ENCODE measurements at places on chromosomes 7 and 10.

- no peak for DNase-seq
Observed at GRCh38 chr7:157177983-157178381, 39.3 kb downstream of the UBE3C start.

DNA sequence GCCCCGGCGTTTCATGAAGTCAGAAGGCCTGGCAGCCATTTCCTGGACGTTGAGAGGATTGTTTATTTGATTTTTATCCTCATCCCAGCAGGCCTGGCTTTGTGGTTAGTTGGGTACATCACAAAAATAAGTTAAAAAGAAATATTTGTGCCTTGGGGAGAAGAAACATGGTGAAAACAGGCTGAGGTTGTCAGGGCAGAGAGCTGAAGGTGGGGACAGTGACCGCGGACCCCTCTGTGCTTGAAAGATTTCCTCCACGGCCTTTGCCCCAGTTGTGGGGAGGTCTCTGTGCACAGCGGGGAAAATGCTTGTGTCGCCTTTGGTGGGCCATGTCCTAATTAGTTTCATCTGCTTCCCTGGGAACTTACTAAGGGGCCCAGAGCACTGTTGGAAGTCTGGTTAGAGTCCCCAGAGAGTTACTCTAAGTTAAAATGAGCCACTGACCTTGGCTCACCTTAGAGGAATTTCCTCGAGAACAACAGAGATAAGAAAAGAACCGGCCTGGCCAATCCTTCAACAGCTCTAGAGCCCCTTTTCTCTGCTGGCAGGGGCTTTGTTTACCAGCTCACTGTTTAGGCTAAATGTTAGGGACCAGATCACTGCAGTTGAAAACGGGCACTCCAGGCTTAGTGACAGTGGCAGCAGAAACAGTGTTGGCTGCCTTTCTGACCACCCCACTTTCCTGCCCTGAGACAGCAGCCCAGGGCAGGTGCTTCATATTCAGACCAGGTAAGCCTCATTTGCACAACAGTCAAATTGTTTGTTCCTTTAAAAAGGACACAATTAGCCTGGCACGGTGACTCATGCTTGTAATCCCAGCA, 37.9 kb downstream of the CRCP start:
- DNase-seq, result no peak

- DNase-seq, result no peak
Observed at GRCh38 chr10:93701866-93702209, 554 bp downstream of the FRA10AC1 start.

DNA sequence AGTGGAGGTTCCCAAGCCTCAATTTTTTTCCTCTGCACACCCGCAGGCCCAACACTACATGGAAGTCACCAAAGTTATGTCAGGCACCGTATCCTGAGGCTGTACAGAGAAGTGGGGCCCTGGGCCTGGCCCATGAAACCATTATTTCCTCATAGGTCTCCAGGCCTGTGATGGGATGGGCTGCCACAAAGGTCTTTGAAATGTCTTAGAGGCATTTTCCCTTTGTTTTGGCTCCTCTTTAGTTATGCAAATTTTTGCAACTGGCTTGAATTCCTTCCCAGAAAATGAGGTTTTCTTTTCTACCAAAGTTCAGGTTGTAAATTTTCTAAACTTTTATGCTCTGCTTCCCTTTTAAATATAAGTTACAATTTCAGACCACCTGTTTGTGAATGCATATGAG, 365.2 kb downstream of the HGF start:
- DNase-seq, result no peak

- DNase-seq, result no peak
Observed at GRCh38 chr10:95664543-95664942, 8.0 kb upstream of the ALDH18A1 start.

DNA sequence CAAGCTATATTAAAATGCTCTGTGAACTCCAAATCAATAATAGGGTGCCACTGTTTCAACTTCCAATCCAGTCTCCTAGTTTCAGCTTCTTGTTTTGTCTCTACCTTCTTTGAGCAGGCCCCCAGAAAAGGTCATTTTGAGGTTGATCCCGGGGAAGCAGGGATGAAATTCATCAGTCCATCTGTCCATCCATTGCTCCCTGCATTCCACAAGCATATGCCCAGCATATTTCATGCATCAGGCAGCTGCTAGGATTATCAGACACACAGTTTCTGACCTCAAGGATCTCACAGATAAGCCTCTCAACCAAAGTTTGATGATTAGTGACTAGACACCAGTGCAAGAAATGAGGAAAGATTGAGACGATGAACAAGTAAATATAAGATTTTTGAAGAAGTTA, 186.6 kb upstream of the PDE1C start:
- DNase-seq, result no peak

GRCh38 chr7:126776498-126776897, 476.2 kb downstream of the GRM8 start:
- no peak for DNase-seq

- DNase-seq, result no peak
Observed at GRCh38 chr7:38306914-38307313, 33.5 kb upstream of the TARP start.

DNA sequence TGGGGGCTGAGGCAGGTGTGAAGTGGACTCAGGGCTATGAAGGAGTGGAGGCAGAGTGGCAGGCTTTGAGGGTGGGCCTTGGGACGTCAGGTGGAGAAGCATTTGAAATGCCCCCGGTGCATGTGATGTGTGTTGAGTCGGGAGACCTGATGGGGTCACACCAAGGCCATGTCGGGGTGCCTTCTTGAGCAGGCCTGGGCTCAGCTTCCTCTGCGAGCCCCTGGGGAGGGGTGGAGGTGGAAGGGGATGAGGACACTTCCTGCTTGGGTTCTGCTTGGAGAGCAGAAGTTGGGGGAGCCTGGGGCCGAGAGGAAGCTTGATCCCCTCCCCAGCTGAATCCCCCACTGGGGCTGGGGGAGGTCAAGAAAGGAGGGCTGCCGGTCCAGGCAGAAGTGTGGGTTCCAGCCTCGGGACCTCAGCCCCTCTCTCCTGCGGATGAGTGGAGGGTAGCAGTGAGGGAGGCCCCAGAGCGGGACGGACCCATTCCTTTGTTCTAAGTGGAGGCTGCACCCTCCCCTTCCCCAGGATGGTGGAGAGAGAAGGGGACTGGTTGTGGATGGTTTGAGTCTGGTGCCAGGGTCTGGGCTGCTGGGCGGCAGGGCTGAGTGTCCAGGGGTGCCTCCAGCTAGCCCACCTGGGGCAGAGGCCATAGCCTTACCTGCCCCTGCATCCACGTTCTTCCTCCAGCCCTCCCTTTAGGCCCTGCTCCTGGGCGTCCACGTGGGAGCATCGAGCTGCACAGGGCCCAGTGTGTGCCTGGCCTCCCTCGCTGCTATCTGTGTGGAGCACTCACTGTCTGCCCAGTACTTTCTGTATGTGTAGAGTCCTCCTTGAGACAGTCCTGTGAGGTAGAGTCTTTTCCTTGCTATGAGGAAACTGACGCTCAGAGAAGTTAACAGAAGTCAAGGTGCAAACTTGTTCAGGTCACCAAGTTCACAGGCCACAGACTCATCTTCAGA, 36.7 kb downstream of the PRF1 start:
- no peak for DNase-seq

- DNase-seq, result no peak
Observed at GRCh38 chr10:78222096-78222790, 188.6 kb downstream of the RPS24 start.

GRCh38 chr10:22456486-22456885, 111.2 kb downstream of the SPAG6 start:
- DNase-seq, result no peak

GRCh38 chr10:121823993-121824463, 103.8 kb downstream of the ATE1 start:
- DNase-seq, result peak; percentile 51

DNA sequence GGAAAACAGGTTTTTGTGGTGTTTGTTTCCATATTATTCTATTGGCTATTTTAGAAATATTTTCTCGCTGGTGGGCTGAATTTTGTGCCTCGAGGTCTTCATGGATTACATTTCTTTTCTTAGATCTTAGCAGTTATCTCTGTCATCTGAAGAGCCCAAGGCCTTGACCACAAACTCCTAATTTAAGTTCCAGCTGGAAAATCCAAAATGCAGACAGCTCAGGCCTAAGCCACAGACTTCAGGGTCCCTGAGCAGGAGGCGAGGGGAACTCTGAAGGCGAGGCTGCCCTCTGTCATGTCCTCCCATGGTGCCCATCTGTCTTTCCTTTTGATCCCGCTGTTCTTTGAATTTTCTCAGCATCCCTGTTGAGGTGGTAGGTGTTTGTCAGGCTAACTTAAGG, 14.3 kb downstream of the DENND10 start:
- DNase-seq, result no peak

DNA sequence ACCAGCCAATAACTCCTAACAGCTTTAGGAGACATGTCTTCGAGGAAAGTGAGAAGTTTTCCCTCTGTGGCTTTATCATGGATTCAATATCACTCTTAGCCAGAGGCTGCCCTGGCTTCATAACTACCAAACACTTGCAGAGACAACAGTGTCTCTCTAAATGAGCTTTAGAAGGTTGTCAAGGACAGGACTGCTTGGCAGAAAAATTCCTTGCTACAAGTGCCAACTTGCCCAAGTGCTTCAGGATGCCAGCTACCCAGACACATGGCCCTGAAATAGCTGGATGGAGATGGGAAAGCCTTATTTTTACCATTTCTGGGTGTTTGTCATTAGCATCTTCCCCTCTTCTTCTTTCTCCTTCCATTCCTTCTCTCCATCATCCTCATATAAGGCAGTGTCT, 137.1 kb upstream of the MDFIC start:
- DNase-seq, result no peak

- DNase-seq, result no peak
Observed at GRCh38 chr10:61398366-61399129, 54.6 kb downstream of the TMEM26 start.

GRCh38 chr7:106283831-106284713, 711 bp downstream of the NAMPT start:
- DNase-seq, result peak; percentile 65
